ENCODE measurements at places on chromosomes 6 and 20.
A peak's percentile ranks its signal among the peaks of the same experiment; 100 is the strongest.

GRCh38 chr6:75317503-75318206 lies 33.1 kb upstream of the TMEM30A start:
- DNase-seq: peak; percentile 59

GRCh38 chr20:17611290-17611539 lies 41.3 kb downstream of the DSTN start:
- no peak for DNase-seq

DNA sequence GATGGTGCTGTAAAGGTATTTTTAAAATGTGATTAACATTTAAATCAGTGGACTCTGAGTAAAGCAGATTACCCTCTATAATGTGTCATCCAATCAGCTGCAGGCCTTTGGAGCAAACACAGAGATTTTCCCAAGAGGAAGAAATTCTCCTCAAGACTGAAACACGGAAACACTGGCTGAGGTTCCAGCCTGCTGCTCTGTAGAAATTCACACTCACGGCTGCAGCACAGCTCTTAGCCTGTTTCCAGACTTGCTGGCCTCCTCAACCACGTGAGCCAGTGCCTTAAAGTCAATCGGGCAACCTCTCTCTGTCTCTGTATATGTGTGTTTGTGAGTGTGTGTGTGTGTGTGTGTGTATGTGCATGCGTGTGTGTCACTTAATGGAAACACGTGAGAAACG lies 41.1 kb downstream of the PDE10A start:
- DNase-seq: no peak

- DNase-seq: no peak
These were observed 33.3 kb upstream of the RSPO3 start for GRCh38 chr6:127085181-127085580.

Data from kidney (tissue), 22 donors.